CD8-positive, alpha-beta memory T cell (primary cell): ENCODE measurements at places on chromosomes 11 and 22.

- DNase-seq: no peak
These were observed 10.4 kb downstream of the GATD1 start for GRCh38 chr11:766936-767210.

- no peak for DNase-seq
These were observed 16.1 kb downstream of the RBX1 start for GRCh38 chr22:40967111-40967760.

- DNase-seq: no peak
These were observed 19.1 kb upstream of the TP53I11 start for GRCh38 chr11:44969651-44970252.

DNA sequence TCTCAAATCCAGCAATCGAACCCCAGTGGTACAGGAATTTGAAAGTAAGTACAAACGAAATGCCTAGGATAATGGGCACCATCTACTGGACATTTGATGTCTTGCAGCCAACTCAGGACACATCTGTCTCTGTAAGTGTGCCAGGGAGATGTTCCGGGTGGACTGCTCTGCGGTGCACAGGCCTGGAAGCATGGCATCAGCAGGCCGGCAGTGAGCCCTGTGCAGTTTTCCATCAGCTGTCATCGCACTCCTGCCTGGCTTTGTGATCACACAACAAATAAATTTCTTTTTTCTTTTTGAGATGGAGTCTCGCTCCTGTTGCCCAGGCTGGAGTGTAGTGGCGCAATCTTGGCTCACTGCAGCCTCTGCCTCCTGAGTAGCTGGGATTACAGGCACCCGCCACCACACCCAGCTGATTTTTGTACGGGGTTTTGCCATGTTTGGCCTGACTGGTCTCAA is 71.0 kb downstream of the JAM3 start:
- DNase-seq: peak; percentile 41

GRCh38 chr22:25407226-25407858 is 157.1 kb upstream of the GRK3 start:
- DNase-seq: no peak

DNA sequence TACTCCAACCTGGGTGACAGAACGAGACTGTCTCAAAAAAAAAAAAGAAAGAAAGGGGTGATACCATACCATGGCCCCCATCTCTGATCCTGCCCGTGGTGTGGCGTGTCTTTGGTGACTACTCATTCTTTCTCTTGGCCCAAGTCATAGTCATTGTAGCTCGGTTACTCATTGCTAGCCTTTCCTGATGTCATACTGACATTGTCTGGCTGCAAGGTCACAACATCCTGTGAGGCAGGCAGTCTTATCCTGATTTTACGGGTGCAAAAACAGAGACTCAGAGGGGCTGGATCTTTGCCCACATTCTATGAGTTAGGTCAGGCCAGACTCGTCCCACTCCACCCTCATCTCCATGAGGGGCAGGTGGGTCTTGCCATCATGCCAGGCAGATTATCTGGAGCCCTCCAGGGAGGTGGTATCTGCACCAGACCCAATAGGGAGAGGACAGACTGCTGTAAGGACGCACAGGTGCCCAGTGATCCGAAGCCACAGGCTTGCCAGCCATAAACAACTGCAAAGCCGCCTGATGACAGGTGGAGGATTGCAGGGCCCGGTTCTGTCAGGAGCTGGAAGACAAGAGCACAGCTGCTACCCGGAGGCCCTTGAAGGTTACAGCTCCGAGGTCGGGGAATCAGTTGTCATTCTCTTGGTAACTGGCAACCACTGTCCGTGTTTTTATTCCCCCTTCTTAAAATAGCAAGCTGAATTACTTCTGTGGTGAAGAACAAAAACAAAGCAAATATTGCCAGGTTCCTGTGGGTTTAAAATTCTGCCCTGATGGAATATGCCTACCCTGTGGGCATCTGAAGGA is 13.8 kb downstream of the TOM1 start:
- DNase-seq: no peak

DNA sequence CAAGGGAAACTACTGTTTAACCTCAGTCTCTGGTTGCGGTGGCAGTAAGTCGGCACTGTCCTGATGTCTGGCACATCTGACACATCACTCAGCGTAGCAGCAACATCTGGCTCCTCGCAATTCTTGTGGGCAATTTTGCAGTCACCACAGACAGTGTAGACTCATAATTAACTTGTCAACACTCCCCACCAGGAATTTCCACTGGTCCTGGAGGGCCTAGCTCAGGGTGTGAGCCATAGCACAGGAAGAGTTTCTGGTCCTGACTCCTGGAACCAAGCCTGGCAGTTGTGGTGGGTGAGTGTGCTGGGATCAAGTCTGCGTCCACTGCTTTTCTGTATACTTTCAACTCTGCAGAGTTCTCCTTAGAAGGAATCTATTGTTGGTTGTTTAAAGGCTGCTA is 209.7 kb downstream of the SNX19 start:
- DNase-seq: no peak

DNA sequence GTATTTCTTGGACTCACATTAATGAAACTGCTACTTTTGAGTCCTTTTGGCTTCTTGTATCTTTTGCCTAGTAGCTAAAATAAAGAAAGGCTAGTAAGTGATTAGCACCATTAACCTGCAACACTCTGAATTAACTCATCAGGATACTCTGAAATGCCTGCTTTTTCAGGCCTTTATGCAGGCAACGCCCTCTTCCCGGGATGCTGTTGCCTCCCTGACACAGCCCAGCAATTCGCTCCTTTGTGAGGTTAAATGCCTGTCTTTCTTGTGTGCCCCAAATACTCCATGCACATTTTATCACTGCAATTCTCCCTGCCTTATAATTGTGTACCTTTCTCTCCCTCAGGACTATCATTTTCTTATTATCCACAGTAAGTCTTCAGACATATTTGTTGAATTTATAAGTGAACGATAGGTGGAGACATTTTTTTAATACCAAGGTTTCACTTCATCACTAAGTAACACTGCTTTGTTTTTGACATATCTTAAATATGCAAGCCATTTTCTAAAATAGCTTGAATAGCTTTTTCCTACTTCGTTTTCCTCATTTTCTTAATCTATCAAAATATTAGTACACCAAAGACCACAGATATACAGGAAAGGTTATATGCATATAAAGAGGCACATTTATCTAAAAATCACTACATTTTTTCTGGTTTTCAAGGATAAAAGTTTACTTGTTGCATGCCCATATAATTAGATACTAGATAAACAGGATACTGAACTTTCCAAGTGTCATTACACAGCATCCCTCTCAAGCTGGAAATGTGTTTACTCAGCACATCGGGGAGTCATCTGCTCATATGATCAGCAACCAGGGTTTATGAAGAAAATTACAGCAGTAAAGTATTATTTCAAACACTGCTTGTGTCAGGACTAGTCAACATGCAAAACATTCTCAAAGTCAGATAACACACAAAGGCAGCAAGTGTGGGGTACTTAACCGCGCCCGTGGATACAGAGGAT is 48.5 kb upstream of the DDI1 start:
- no peak for DNase-seq

DNA sequence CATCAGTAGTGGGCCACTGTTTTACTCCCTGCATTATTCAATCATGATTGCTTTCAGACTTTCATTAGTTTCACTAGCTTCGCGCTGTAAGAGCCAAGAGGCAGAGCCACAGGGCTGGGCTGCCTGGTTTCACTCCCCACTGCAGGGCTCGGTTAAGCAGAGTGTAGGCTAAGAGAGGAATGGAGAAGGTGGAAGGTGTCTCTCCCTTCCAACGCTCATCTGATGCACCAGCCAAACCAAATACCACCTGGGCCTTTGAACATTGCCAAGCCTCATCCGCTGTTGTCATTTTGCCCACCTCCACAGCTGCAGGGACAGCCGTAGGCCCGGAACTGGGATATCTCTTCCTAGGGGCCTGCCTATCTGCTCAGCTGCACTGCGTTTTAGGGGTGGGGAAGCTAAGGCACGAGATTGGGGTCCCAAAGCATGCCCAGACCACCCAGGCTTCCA is 480 bp upstream of the SMARCB1 start:
- DNase-seq: no peak

DNA sequence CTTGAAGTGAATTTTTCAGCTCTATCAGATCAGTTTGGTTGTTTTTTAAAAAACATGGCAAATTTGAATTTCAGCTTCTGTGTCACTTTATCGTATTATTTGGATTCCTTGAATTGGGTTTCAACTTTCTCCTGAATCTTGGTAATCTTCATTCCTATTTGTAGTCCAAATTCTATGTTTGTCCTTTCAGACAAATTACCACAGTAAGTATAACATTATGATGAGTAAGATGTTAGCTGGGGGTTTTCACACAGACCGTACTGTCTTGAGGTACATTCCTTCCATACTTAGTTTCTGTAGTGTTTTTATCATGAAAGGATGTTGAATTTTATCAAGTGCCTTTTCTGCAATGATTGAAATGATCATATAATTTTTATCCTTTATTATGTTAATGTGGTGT is 28.0 kb downstream of the OR5B17 start:
- no peak for DNase-seq

- DNase-seq: peak; percentile 99
These were observed at the start of gene XRCC6 for GRCh38 chr22:41621099-41621910. Gene XRCC6 (plus strand): TSS chr22:41621295. CDS start chr22:41622005, 710 bp downstream.

- no peak for DNase-seq
These were observed 71.3 kb upstream of the FGF3 start for GRCh38 chr11:69890476-69890875.

- no peak for DNase-seq
These were observed 66.5 kb upstream of the TMEM45B start for GRCh38 chr11:129749141-129749540.

- DNase-seq: no peak
These were observed 21.3 kb downstream of the LAYN start for GRCh38 chr11:111561791-111562325.

DNA sequence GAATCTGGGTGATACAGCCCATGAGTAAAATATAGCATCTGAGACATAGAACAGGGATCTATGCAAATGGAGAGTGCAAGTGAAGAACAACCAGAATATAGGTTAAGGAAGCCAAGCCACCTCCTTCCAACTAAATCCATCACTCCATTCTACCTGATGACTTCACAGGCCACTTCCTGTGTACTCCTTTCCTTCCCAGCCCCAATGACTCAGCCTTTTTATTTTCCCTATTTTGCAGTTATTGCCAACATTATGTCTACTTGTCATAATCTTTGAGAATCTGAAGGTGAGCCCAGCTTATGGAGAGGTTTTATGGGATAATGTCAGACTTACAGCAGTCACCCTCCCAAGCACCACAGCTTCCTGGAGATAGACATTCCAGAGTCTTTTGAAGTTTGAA is 1.4 kb upstream of the OR52M1 start:
- no peak for DNase-seq

DNA sequence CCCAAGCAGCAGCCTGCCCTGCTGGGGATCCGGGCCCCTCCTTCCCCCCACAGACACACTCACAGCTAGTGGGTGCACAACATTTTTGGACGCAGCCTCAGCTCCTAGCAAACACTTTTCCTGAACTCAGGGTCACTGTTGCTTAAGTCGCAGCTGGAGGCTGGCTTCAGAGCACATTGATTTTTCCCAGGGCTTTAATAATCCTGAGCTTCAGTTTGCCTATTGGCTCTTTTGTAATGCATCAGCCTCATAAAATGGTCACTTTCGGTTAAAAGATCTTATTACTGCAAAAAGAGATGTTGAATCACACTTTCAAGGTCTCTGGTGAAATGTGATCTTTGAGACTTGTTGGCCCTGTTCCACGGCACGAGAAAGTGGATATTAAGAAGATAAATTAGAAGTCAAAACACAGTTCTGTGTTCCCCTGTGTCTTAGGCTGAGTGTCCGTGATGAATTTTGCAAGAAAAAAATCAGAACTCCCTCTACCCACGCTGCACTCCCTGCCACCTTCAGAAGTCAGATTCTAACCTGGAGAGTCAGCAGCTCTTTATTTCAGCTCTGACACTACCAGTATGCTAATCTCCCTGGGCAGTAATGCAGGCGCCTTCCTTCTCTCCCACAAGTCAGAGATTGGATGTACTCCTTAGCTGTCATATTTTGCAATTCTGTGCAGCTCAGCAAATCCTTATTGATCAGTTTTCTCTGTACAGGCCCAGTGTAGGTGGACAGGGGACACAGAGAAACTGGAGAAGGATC is 158.2 kb upstream of the E2F8 start:
- DNase-seq: no peak

GRCh38 chr11:73649206-73649605 is 2.8 kb downstream of the PLEKHB1 start:
- no peak for DNase-seq

DNA sequence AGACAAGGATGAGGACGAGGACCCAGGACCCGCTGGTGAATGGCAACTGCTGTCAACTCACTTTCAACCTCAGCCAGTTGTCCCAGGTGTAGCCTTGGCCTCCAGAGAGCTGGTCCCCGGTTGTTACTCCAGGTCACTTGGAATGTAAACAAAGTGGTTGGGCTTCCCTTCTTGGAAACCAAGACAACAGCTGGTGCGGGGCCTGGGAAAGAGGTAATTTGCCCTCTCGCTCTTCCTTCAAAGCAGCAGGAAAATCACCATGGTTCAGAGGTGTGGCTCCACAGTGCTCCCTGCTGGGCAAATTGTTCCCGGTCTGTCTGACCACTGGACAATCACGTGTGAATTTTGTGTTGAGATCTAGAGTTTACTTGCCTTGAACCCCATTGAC is 15.0 kb downstream of the SLC1A2 start:
- no peak for DNase-seq

- DNase-seq: no peak
These were observed 3.3 kb upstream of the SCARF2 start for GRCh38 chr22:20440637-20441591.

DNA sequence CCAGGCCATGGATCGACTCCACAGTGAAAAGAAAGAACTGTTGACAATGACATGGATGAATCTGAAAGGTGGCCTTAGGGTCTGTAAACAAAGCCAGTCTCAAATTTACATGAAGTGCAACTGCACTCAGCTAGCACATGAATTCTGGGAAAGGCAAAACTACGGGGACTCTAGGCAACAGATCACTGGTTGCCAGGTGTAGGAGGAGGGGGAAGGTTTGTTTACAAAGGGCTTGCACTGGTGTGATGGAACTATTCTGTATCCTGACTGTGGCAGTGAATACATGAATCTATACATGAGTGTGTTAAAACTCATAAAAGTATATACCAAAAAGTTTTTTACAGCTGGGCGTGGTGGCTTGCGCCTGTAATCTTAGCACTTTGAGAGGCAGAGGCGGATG is 27.3 kb downstream of the ALX4 start:
- no peak for DNase-seq

DNA sequence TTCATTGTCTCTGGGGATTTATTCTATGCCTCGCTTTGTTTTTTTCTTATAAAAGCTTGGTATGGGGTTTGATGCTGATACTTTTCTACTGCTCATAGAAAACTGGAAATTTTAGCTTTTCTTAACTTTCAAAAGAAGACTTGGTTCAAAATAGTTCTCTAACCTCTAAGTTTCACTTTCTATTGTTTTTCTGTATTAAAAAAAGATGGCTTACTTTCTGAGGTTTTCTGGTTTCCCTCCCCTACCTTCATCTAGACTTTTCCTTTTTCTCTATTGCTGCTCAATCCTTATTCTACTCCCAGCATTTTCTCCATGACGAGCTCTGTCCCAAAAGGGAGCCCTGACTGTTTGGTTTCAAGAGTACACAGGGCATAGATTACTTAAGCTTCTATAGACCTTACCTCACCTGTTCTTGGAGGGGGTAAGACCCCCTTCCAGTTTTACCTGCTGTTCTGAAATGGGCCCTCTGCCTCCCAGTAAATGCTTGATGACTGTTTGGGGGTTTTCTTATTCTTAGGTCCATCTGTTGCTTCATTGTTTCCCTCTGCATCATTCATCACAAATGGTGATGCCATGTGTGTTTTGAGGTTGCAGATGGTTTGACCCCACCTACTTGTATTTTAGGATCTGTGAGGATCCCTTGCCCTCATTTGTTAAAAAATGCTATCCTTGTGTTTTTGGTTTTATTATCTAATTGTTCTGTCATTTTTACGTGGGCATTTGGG is 29.5 kb downstream of the DNHD1 start:
- no peak for DNase-seq

GRCh38 chr22:49972163-49973017 is 11.8 kb downstream of the PIM3 start:
- no peak for DNase-seq
